ENCODE measurements at places on chromosomes 16 and 17.

DNA sequence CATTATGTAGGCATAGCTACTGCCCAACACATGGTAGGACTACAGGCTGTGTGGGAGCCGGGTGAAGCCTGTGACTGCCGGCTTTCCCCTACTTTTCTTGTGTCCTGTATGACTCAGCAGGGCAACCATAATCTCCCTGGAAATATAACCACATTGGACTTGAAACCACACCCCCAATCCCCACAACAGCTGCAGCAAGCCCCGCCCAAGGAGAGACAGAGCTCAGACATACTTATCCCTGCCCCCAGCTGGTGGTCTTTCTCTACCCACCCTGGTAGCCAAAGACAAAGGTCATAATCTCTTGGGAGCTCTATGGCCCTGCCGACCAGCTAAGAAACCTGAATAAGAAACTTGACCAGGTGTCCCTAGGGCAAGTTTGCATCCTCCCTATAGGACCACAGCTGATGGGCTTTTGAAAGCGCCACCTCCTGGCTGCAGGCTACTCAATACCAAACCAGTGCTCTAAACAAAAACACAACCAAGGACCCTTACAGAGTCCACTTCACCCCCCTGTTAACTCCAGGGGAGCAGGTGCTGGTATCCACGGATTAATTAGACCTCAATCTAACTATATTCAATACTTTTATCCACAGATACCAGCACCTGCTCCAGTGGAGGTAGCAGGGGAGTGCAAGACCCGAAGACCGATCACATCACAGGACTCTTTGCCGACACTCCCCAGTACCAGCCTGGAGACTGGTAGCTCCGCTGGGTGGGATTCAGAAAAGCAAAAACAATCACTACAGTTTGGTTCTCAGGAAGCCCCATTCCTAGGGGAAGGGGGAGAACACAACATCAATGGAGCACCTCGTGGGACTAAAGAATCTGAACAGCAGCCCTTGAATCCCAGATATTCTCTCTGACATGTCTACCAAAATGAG is 91.2 kb downstream of the IRX5 start:
- no peak for DNase-seq

- DNase-seq, result no peak
Measured at GRCh38 chr16:57192720-57193486, 6.8 kb downstream of the RSPRY1 start.

- DNase-seq, result no peak
Measured at GRCh38 chr17:59634632-59635541, 15.2 kb downstream of the CLTC start.

DNA sequence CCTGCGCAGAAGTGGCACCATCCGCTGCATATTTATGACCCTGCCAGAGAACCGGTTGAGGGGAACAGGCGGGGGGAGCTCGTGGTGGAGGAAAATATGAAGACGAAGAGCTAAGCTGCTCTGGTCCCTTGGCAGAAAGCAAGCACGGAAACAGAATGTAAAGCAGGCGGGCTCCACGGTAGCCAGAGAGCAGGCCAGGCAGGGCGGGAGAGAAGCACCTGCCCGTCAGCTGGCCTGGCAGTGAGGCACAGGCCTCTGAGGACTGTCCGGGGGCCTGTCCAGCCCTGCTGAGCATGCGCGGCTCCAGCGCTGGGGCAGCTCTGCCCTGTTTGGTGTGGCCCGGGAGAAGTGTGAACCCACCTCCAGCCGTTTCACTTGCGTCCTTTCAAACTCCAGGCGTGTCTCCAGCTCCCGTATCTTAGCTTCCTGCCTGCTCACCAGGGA is 46.7 kb downstream of the PIPOX start:
- no peak for DNase-seq
